Uterus (tissue), 4 donors: ENCODE measurements at places on chromosomes 3 and 15. TPM values are rescaled to one million over a fixed set of nuclear protein-coding genes. Genes with fewer than 3 reads are reported as not detected.

- no peak for DNase-seq
Measured at GRCh38 chr3:192514754-192515663, 212.3 kb downstream of the FGF12 start.

- no peak for DNase-seq
Measured at GRCh38 chr3:148420242-148420641, 277.5 kb upstream of the AGTR1 start.

Gene ZBED2
- not detected for total RNA-seq

Gene XCR1
- 0.07 TPM for total RNA-seq
